ENCODE measurements at places on chromosomes 5 and 9. TPM values are rescaled to one million over a fixed set of nuclear protein-coding genes. Genes with fewer than 3 reads are reported as not detected.

DNA sequence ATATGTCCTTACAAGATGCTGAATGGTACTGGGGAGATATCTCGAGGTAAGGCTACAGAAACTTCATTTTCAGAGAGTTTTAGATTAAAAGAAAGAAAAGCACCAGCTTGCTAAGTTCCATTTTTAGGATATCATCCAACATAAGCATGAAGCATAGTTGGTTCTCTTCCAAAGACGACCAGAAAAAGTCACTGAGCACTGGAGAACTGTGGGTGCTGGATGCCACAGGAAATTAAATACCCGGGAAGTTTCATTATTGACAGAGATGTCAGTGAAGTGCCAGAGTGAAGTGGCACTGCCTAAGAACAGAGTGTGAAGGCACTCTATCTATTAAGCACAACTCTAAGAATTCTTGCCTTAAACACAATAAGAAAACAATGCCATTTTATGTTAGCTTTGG lies 76.8 kb downstream of the PIK3R1 start:
- DNase-seq: peak; percentile 73

DNA sequence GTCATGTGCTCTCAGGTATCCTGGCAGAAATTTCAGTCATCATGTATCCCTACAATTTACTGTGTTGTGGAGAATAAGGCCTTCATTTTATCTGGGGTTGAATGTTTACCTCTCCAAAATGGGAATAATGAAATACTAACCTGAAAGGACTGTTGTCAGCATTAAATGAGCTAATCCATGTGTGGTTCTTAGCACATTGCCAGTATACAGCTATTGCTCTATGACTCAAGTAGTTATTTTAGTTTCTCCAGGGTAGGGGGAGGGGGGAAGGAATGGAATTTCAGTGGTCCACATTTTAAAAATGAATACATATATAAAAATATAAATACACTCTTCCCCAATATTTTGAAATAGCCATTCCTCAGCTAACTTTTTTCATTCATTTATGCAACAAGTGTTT lies 3.5 kb downstream of the PAM start:
- peak; percentile 51 for DNase-seq

- DNase-seq: no peak
Measured at GRCh38 chr9:88628114-88628513, 93.1 kb downstream of the NXNL2 start.

MAMDC4 gene
- total RNA-seq: 0.88 TPM

PCDHA3 gene
- 0.59 TPM for total RNA-seq

SPACA9 gene
- 3.6 TPM for total RNA-seq

DMRTA1 gene
- total RNA-seq: 4.3 TPM

DNA sequence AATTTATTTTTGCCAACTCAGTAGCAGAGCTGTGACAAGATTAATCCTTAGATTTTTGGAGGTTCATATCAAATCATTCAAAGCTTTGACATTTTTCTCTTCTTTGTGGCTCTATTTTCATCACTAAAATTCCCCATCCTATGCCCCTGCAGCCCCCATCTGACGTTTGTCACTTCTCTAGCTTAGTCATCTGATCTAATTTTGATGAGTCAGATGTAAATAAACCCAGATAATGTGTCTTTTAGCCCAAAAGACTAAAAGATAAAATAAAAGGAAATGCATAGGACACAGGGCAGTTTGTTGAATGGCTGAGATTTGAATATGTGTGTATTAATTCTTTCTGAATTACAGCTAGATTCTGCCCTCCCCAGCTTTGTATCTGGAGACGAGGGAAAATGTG lies 897 bp upstream of the HSPB3 start:
- DNase-seq: no peak

- DNase-seq: no peak
Measured at GRCh38 chr5:112514111-112514510, 95.0 kb upstream of the EPB41L4A start.

- DNase-seq: no peak
Measured at GRCh38 chr9:13143281-13143680, 136.2 kb downstream of the MPDZ start.

- peak; percentile 17 for DNase-seq
Measured at GRCh38 chr9:114081441-114082016, 3.4 kb upstream of the AMBP start.

DNA sequence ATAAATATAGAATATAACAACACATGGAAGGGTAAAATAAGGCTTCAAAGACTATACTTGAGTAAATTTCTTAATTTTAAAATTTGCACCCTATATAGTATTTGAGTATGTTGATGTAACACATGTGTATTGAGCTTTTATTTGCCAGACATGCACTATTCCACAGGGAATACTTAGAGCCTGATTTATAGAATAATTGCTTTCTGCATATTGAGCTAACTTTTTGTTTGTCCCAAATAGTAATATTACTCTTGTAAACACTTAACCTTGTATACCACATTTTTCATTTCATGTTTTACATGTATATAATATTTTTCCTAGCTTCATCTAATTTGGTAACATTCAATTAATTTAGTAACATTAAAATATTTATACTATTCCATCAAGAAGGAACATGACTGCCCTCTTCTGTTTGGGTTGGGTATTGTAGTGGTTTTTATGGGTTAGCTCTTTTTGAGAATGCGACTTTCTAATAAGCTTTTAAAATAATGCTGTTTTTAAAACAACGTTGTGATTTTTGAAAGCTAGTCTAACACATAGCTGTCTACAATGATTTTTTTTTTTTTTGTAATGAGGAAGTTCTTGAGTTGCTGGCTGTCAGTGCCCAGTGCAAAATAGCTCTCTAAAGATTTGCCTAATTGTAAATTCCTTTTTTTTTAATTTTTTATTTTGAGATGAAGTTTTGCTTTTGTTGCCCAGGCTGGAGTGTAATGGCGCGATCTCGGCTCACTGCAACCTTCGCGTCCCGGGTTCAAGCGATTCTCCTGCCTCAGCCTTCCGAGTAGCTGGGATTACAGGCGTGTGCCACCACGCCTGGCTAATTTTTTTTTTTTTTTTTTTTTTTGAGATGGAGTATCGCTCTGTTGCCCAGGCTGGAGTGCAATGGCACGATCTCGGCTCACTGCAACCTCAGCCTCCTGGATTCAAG lies 4.8 kb downstream of the SUB1 start:
- DNase-seq: no peak

- no peak for DNase-seq
Measured at GRCh38 chr5:33184367-33184766, 256.4 kb upstream of the TARS1 start.

DNA sequence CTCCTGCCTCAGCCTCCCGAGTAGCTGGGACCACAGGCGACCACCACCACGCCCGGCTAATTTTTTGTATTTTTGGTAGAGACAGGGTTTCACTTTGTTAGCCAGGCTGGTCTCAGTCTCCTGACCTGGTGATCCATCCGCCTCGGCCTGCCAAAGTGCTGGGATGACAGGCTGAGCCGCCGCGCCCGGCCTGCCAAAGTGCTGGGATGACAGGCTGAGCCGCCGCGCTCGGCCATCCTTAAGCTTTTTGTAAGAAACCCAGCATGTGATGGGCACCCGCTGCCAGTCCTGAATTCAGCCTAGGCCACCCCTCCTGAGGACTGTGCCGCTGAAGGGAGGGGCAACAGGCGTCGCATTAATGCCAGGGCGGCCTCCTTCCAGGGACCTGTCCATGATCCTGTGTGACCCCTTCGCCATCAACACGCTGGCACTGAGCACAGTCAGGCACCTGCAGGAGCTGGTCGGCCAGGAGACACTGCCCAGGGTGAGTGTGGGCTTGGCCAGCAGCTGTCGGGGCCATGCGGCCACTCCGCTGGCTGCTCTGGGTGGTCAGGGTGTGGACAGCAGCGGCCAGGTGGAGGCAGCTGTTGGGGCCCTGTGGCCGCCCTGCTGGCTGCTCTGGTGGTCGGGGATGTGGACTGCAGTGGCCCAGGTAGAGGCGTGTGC lies 10.5 kb downstream of the NELFB start:
- DNase-seq: peak; percentile 37

GRCh38 chr9:137606005-137606621 lies 627 bp downstream of the ARRDC1 start:
- DNase-seq: peak; percentile 86

WDR31 gene
- total RNA-seq: 1.4 TPM

DNA sequence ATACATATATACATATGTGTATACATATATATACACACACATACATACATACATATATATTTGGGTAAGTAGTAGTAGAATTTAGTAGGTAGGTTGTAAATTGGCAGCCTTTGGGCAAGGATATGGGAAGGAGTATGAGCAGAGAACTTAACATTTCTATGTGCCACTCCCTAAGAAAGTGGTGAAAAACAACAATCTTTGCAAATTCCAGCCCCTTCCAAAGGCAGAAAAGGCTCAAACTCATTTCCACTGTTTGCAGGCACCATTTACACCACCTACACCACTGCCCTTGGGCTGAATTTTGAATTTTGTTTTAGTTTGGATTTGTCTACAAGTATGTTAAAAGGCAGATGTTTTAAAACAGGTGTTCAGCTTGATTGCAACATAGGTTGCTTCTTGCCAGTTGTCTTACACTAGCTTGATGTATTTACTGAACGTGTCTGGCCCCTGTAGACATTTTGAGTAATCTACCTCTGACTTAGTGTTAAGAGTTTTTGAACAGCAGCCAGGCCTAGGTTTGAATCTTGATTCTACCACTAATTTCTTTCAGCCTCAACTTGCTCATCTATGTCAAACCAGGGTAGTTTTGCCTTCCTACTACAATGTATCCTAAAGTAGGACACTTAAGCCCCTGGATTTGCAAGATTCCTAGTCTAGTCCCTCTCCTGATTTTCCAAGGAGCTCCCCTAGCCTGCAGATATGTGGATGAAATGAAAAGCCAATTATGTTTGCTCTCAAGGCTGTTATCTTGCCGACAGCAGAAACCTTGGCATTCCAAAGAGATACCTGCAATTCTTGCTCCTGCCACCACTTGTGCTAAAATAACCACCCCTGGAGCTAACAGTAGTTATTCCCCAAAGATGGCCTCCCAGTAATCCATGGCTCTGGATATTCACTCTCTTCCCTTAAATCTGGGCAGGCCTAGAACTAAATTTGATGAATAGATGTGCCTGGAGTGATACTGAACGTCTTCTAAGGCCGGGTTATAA lies 156.2 kb upstream of the SLC44A1 start:
- no peak for DNase-seq

GRCh38 chr5:126044111-126044668 lies 379.0 kb upstream of the GRAMD2B start:
- peak; percentile 37 for DNase-seq

CDH12 gene
- total RNA-seq: not detected

- DNase-seq: no peak
Measured at GRCh38 chr9:107242073-107243030, 40.7 kb upstream of the RAD23B start.

DNA sequence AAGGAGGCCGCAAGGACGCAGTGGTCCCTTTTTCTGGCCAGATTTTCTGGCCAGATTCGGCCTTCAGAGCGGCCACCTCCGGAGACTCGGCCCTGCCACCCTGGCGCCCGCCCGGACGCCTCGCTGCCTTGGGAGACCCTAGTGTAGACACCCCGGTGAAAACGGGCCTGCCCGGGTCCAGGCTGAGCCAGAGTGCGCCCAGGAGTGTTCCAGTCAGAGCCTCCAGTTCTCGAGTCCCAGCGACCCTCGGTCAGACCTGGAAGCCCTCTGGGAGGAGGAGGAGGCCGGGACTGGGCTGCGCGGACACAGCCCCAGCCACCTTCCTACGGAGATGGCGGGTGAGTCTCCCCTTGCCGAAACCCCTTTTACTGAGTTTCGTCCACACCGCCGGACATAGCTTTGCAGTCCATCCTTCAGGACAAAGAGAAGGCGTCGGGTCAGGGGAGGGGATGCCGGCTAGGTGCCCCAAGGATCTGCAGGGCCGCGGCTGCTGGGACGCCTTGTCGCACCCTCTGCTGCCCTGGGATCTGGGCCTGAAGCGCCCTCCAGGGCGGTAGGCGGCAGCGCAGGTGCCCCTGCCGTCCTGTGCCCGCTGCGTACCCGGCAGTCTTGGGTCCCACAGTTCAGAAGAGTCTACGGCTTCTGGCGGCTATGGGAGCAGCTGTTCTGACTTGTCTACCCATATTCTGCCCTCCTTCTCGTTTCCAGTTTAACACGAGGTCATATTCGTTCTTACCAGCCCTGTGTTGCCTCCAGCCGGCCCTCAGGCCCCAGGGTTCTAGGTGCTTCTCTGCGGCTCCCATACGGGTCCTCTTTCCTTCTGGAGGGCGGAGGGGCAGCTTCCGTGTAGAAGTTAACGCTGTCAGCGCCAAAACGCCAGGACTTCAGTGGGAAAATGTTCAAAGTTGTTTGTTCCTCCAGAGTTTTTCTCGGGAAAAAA lies 1771.7 kb upstream of the CDH9 start:
- DNase-seq: no peak

DNA sequence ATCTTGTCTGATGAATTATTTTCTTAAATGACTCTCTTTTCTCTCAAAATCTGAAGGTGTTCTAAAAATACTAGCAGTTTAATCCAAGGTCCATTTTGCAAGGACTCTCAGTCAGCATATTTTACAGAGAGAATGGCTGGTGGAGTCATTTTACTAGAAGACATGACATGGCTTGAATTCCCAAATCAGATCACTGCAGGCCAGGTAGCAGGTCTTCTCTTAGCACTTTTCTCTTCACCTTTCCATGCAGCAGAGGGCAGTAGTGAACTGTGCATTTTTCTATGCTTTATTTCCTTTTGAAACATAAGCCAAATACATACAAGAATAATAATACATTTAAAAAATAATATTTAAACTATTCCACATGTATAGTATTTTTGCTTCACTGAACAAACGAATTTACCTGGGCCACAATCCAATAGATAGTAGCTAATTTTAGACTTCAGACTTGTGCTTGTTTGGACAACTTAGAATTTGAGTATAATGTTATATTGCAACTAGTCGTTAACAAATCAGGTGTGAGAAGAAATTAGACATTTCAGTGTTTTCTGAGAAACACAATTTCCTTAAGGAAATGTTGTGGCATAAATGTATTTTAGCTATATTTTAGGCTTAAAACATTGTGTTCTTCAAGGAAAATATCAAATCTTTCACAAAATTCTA lies 289.4 kb upstream of the DAB2 start:
- peak; percentile 21 for DNase-seq

- DNase-seq: peak; percentile 15
Measured at GRCh38 chr9:89629081-89629976, 24.5 kb downstream of the GADD45G start.

GRCh38 chr5:145574889-145575573 lies 260.1 kb downstream of the PRELID2 start:
- no peak for DNase-seq

PCDHB5 gene
- total RNA-seq: 2.9 TPM

- DNase-seq: no peak
Measured at GRCh38 chr5:10703676-10704075, 57.4 kb downstream of the DAP start.

DNA sequence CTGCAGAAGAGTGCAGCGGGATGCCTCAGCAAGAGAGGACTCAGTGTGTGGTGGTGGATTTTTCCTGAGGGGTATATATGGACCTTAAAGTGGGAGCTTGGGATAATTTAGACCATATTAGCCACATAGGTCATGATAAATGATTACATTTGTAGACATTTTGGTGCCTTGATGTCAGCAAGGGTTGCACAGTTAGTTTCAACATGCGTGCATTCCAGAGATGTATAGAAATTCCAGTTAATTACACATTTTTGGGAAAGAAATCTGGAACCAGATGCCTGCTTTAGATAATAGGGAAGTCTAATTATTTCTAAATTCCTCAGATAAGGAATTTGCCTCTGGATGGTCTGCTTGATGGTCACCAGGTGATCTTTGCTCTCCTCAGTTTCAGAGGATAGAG lies 440.6 kb upstream of the PAPPA start:
- DNase-seq: peak; percentile 32

- no peak for DNase-seq
Measured at GRCh38 chr9:83688921-83689320, 18.8 kb downstream of the UBQLN1 start.

BARHL1 gene
- not detected for total RNA-seq

GRCh38 chr9:3018071-3018470 lies 174.2 kb upstream of the PUM3 start:
- no peak for DNase-seq

PHF24 gene
- total RNA-seq: not detected

GRCh38 chr9:90641086-90641485 lies 1.5 kb downstream of the DIRAS2 start:
- no peak for DNase-seq

All from osteoblast (primary cell).